ENCODE measurements at places on chromosomes 4 and X.

- DNase-seq = no peak
Measured at GRCh38 chr4:105712766-105713165, 4.2 kb downstream of the GSTCD start.

GRCh38 chr4:7847206-7847605 is 92.5 kb downstream of the AFAP1 start:
- DNase-seq = peak; percentile 8

- DNase-seq = no peak
Measured at GRCh38 chrX:77276742-77277141, 170.4 kb upstream of the FGF16 start.

DNA sequence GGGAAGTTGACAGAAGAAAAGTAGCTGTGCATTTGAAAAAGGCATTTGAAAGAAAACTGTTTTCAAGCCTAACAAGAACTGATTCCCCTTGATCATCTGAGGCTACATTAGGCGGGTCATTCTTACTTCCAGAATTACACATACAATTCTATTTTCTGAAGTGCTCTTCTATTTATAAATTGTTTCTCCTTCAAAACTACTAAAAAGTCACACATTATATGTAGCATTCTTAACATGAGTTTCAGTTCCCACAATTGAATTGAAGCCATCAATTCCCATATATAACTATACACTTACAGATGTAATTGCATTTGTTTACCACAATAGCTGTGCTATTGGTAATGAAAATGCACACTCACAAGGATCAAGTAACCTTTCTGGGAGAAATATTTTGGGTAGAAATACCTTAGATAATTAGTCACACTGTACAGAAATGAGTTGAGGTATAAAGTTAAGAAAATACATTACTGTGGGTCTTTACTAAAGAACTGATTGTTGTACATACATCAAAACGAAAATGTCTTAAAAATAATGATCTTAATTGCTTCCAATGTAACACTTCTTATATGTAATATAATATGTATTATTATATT is 1688.0 kb upstream of the AGA start:
- no peak for DNase-seq

DNA sequence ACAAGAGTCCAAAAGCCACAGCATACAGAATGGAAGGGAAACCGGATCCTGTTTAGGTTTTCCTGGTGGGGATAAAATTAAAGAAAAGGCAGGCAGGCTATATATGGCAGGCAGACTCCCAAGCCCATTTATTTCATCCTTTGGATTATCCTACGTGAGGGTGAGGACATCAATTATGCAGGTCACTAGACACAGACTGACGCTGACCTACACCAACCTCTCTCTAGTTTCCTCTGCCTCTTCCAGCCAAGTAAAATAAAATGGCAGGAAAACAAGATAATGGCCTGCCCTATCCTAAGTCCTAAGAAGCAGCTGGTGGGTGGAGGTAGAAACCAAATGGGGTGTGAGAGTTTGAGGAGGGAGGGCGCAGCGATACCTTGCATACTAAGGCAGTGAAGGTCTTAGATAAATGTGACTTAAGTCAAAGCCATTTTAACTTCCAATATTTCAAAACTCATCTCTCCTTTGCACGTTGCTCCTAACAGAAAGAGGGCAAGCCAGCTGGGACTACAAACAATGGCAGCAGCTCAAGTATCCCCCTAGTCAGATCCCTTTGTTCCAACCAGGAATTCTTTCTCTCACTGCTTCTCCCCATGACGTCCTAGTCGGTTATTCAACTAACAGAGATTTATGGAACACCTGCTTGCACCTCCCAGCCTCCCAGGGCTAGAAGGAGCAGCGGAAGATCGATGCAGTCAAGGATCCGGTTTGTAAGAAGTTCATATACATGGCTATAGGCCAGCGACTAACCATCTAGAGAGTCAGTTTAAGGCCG is 72.8 kb downstream of the IRF2 start:
- no peak for DNase-seq

GRCh38 chr4:150583287-150584110 is 1.5 kb downstream of the MAB21L2 start:
- peak; percentile 85 for DNase-seq

GRCh38 chr4:22986262-22986661 is 293.5 kb downstream of the GBA3 start:
- no peak for DNase-seq

GRCh38 chr4:139530833-139531427 is 25.1 kb downstream of the SETD7 start:
- no peak for DNase-seq

DNA sequence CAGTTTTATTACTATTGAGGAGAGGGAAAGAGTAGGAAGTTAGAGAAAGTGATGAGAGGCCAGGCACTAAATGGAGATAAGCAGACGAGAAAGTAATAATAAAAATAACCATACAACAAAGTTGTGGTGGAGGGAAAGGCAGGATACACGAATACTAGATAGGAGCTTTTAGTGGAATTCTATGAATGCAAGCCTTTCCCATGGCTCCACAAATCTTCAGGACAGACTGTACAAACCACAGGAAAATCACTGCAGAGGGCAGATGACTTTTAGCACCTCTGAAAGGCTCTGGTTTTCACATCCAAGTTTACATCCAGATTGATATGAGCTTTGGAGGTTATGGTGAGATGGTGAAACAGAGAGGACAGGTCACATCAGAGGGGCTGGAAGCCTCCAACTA is 41.5 kb downstream of the TNIP3 start:
- no peak for DNase-seq

GRCh38 chrX:144253356-144253755 is 369.5 kb downstream of the UBE2NL start:
- DNase-seq = no peak

GRCh38 chr4:41287005-41287404 is 30.3 kb downstream of the UCHL1 start:
- DNase-seq = no peak

GRCh38 chrX:7024850-7025249 is 122.7 kb upstream of the STS start:
- DNase-seq = no peak

DNA sequence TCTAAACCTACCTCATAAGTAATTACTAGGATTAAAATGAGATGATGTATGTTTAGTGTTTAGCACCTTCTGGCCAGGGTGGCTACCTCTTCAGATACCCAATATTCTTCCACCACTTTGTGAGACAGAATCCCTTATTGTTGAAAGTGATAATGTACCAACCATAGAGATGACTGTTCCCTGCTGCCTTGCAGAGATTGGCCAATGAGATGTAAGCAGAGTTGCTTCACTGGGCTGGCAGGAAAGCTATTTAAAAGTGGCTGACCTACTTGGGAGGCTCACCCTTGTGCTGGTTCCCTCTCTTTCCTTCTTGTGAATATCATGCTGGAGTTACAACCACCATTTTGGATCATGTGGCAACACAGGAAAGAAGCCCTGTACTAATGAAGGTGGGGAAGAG is 58.9 kb downstream of the TMEM154 start:
- DNase-seq = no peak

DNA sequence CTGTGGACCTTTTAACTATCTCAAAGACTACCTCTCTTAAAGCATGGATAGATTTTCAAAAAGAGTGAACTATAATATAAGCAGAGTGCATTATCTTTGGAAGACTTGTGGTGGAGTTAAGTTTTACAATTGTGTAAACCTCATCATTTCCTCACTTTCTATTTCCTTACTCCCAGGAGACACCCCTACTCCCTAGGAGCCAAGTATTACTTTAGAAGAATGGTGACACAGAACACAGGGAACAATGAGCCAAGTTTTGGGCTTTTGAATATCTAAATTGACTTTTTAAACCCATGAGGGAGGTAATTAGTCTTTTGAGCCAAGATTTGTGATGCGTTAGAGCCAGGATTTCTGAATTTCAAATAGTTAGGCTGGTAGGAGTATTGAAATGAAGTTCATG is 78.9 kb upstream of the UNC5C start:
- DNase-seq = no peak

GRCh38 chrX:19544693-19545305 is 29.5 kb upstream of the MAP3K15 start:
- DNase-seq = no peak

DNA sequence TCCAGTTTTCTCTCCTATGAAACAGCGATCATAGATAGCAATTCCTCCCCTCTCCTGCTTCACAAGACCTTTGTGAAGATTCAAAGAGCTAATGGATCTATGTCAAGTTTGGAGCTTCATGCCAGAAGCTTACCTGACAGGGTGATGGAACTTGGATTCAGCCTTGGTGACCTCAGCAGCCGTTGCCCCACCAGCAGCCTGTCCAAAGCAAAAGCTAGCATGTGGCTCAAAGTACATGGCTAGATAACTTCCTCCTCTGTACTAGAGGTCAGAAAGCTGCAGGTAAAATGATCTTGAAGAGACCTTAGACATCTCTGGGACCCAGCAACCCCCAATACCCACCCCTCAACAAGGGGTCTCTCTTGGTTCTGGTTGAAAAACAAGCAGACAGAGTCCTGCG is 1.8 kb downstream of the RIPPLY1 start:
- no peak for DNase-seq

DNA sequence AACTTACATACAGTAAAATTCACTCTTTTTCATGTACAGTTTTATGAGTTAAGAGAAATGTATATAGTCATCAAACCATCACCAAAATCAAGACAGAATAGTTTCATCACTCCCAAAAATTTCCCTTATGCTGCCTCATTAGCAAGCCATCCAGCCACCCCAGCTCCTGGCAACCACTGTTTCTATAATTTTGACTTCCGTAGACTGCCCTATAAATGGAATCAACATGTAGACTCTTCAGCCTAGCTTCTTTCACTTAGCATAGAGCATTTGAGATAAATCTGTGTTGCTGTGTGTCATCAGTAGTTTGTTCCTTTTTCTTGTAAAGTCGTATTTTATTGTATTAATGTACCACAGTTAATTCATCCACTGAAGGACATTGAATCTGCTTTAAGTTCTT is 23.2 kb downstream of the HDX start:
- no peak for DNase-seq

DNA sequence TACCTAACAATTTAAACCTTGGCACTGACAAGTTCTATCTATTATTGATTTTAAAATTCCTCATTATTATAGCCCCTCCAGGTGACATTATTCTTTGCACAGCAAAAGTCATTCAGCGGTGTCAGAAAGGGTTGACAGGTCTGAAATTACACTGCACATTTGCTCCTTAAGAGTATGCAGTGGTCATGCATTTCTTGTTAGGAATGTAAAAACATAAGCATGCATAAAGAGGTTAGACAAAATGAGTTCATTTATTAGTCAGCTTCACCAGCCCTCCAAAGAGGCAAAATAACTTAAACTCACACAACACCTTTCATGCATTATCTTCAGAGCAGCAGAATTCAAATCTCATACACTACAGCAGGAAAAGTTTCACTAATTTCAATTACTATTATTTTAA is 158.8 kb downstream of the HNRNPD start:
- DNase-seq = no peak

DNA sequence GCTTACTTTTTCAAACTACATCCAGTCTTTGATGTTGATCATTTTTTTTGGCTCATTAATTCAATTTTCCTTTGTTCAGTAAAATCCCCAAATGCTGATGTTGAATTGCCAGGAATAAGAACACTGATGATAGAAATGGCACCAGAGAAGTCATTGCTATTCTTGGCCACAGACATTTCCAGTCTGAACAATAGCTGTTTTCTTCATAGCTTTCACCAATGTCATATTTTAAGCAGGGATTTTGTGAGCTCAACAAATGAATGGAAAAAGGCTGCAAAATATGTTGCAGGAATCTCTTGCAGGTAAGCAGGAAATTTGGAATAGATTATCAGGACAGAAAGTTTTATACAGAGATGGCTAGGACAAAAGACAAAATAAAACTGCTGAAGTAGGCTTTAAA is 40.5 kb upstream of the GLRB start:
- DNase-seq = no peak

DNA sequence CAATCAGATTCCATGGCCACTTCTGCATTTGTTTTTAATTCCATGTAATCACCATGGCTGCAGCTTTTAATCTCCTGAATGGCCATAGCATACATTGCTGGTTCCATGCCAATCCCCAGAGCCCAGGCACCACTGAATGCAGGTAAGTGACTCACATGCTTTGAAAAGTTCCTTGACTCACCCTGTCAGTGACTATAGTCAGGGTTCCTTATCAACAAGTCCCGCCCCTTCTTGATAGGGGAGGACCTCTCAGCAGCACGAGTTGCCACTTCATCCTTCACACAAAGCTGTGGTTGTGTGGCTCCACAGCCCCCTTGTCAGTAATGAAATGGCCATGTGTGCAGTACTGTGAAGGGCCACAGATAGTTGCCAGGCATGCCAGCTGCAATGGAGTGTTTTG is 516.6 kb downstream of the PPARGC1A start:
- no peak for DNase-seq

- no peak for DNase-seq
Measured at GRCh38 chrX:25523574-25524540, 508.1 kb upstream of the ARX start.

- DNase-seq = no peak
Measured at GRCh38 chr4:169418846-169419245, 148.1 kb upstream of the SH3RF1 start.

GRCh38 chr4:7885216-7886006 is 54.2 kb downstream of the AFAP1 start:
- peak; percentile 63 for DNase-seq

DNA sequence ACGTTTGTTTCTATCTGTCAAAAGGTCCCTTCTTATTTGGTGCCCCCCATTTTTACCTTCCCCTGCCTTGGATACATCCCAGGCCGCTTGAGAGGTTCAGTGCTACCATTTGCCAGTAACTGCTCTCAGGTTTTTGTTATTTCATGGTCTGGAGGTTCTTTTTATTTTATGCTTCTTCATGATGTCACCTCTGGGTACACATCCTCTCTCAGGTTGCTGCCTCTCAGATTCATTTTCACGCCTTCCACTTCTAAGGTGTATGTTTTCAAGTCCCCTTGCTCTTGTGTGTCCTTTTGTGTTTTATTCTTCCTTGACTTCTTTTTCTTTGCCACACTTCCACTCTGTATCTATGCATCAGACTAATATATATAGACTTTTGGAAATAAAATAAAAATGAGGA is 640.1 kb upstream of the AADAT start:
- DNase-seq = no peak

GRCh38 chrX:71095981-71096759 is 519 bp downstream of the FOXO4 start:
- DNase-seq = no peak

DNA sequence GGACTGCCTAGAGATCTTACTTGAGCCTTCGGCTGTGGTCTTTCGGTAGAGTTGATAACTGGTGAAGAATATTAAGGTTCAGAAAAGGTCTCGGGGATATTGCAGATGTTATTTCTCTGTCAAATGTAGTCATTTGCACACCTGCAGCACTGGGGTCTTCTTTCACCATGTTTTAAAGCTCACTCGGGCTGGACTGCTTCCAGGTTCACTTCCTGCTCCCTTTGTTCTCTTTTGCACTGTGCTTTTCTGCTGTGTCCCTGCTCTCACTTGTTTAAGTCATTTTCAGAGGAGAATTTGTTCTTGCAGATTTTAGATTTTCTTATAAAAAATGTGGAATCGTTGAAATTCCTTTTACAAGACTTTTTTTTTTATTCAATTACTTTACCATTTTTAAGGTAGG is 68.5 kb downstream of the BMPR1B start:
- DNase-seq = no peak

- no peak for DNase-seq
Measured at GRCh38 chrX:124441971-124442590, 95.7 kb downstream of the SH2D1A start.

GRCh38 chrX:39714471-39714870 is 383.3 kb downstream of the BCOR start:
- DNase-seq = no peak

GRCh38 chr4:132646186-132646585 is 502.9 kb upstream of the PCDH10 start:
- DNase-seq = no peak
